ENCODE measurements at places on chromosomes 13 and 19.

DNA sequence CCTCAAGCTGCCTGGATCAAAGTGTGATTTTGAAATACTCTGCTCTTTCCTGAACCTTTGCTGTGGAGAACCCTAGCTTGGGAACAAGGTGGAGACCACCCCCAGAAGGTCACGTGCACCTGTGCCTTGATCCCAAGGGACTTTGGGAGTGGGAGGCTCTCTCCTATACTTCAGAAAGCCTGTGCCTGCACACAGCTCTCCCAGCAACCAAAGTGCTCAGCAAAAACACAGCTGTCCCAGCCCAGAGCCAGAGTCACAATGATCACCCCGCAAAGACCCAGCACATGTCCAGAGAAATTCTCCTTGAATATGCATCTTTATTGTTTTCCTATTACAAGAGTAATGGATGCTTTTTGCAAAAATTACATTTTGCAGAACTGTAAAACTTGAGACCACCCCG is 43.4 kb downstream of the TNFRSF19 start:
- no peak for DNase-seq

GRCh38 chr13:114259974-114260373 is 21.4 kb upstream of the UPF3A start:
- no peak for DNase-seq

DNA sequence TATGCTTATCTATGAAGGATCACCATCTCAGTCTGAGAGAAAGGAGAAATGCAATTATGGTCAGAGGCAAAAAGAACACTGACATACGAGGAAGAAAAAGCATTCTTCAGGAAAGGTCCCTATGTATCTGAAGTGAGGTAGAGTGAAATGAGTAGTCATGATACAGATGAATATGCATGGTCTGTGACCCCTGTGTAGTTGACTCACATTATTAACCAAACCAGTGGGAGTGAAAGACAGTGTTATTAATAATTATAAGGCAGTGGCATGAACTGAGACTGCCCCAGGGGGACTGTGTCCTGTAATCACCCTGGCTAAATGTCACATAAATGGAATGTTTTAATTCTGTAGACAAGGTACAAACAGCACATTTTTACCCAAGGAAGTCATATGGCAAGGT is 1320.2 kb upstream of the PCDH9 start:
- no peak for DNase-seq

DNA sequence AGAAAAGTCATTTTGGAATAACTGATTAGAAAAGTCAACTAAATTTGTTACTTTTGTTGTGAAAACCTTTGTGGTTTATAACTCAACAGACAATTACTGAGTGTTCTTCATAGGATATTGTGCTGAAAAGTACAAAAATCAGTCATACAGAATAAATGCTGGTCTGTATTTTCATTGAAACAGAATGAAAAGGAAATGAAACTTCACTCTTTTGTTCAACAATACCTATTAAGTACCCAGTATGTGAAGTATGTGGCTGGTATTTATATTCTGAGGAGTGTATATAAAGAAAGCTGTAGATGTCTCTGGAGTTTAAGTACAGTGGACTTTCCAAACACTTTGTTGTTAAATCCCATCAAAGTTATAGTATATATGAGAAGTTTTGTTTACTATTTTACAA is 828.4 kb upstream of the ATXN8OS start:
- DNase-seq, result no peak

- no peak for DNase-seq
Measured at GRCh38 chr19:55909801-55910200, 22.3 kb downstream of the NLRP13 start.

DNA sequence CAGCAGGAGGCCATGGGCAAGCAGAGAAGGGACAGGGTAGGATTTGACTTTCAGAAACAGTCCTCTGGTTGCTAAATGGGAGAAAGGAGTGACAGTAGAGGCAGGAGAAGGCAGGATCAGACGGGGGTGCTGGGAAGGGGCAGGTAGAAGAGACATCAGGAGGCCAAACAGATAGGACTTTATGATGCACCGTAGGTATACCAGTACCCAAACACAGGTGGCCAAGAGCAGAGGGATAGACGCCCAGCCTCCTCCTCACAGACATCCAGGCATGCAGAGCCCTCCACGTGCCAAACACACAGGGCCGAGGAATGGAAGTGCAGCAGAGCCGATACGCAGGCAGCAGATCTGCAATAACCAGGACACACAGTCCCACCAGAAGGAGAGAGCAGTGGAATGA is 1.3 kb upstream of the AXL start:
- DNase-seq, result no peak

GRCh38 chr13:30869491-30869890 is 36.6 kb upstream of the MEDAG start:
- DNase-seq, result no peak

- no peak for DNase-seq
Measured at GRCh38 chr19:14731200-14731599, 41.4 kb downstream of the ZNF333 start.

- no peak for DNase-seq
Measured at GRCh38 chr13:28510542-28510941, 15.6 kb upstream of the FLT1 start.

- DNase-seq, result no peak
Measured at GRCh38 chr13:41007744-41008128, 11.4 kb downstream of the ELF1 start.

GRCh38 chr13:56687131-56687530 is 453.6 kb upstream of the PRR20A start:
- no peak for DNase-seq

DNA sequence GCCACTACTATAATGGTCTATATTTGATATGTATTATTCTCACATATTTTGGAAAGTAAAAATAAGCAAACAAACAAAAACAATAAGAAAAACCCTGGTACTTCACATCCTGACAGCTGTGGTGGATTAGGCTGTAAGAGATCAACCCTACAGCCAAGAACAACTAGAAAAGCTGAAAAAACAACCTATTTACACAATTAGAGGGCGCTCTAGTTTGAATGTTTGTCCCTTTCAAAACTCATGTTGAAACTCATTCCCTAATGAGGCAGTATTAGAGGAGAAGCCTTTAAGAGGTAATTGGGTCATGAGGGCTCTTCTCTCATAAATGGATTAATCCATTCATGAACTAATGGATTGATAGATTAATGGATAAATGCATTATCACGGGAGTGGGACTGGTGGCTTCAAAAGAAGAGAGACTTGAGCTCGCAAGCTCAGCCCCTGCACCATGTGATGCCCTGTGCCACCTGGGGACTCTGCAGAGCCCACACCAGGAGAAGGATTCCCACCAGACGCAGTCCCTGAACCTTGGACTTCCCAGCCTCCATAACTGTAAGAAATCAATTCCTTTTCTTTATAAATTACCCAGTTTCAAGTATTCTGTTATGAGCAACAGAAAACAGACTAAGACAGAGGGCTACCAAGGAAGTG is 733.9 kb upstream of the ARGLU1 start:
- DNase-seq, result no peak

- DNase-seq, result peak; percentile 80
Measured at GRCh38 chr19:12777217-12778016, 2.1 kb upstream of the HOOK2 start.

- no peak for DNase-seq
Measured at GRCh38 chr19:29565171-29565570, 39.4 kb downstream of the VSTM2B start.

Data from heart right ventricle (tissue), 16 donors.